ENCODE measurements at places on chromosomes 12 and 14.

DNA sequence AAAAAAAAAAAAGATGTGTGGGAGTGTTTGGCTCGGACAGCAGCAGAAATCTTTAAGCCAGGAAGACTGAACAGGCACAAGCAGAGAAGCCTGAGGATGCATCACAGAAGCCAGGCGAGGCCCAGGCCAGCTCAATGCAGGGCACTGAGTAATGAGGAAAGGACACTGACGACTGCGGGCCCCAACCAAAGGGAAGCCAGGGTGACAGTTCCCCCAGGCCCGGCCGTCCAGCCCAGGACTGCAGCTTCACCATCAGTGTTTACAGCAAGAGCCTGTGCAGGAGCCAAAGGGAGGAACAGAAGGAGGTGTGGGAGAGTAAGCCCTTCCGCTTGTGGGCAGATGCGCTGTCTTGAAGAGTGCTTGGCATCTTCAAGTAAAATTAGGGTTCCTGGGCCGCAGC, 205.3 kb upstream of the SFSWAP start:
- no peak for DNase-seq

GRCh38 chr12:14774906-14775635, 28.2 kb downstream of the WBP11 start:
- DNase-seq: peak; percentile 65

DNA sequence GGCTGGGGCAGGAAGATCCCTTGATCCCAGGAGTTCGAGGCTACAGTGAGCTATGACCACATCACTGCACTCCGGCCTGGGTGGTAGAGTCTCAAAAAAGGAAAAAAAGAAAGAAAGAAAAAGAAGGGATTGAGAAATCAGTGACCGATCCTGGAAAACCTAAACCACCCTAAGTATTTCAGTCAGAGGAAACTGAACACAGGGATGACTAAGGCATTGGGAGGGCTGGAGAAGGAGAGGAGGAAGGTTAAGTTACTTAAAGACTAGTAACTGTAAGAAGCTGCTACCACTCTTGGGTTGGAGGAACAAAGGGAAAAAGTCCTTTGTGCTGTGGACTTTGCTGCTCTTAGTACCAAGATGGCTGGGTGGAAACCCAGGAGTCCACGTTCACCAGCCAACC, 10.6 kb downstream of the HHIPL1 start:
- DNase-seq: no peak

DNA sequence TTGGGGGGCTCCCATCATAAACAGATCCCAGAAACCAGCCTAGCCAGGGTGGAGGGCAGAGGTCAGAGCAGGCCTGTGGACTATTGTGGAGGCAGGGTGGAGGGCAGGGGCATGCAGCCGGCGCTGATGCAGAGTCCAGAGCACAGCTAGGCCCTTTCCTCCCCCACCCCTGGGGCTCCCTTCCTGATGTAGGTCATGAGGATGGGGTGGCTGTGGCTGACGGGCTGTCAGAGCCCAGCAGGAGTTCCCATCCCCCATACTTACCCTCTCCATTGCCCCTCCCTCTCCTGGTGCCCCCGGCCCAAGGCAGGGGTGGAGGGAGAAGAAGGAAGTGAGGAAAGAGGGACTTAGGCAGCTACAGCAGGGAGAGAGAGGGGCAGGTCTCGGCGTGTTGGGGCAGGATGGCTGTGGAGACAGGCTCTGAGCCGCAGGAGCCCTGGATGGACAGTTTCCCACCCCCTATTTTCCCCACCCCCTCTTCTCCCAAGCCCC, 5.7 kb upstream of the ZNF385A start:
- DNase-seq: no peak

DNA sequence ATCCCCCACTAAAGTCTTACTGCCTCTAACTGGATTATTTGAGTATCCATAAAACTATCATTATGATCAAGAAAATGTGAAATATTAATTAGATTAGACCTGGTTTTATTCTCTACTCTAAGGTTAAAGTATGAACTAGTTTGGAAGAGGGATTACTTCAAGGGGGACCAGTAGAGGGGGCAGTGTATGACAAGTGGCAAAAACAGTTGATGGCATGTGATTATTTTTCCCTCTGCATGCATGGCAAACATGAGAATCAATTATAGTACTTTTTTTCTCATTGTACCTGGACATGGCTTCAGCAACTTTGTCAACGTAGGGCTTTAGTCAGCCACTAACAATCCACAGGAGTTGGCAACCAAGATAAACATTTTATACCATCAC, 145.0 kb upstream of the SLC38A2 start:
- DNase-seq: no peak

DNA sequence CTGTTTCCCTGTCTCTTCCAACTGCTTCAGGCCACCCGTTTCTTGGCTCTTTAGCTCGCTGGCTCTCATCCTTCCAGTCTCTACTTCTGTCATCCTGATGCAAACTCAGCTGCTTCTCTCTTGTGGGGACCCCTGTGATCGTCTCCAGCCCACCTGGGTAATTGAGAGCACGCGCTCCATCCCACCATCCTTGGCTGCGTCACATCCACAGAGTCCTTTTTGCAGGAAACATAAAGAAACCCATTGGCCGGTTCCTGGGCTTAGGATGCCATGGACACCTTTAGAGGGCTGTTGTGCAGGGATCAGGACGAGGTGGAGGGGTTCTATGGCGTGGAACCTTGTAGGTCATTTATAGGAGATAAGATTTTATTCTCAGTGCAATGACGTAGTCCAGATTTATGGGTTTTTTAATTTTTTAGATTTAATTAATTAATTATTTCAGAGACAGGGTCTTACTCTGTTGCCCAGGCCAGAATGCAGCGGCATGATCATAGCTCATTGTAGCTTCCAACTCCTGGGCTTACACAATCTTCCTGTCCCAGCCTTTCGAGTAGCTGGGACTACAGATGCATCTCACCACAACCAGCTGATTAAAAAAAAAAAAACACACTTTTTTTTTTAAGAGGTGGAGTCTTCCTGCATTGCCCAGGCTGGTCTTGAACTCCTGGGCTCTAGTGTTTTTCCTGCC, 82.6 kb downstream of the CCDC92 start:
- peak; percentile 51 for DNase-seq
